Hippocampal formation (tissue), 2 donors: ENCODE measurements at places on chromosomes 6 and 20.
A peak's percentile ranks its signal among the peaks of the same experiment; 100 is the strongest.

- no peak for DNase-seq
Measured at GRCh38 chr20:44648068-44648467, 3.4 kb downstream of the ADA start.

DNA sequence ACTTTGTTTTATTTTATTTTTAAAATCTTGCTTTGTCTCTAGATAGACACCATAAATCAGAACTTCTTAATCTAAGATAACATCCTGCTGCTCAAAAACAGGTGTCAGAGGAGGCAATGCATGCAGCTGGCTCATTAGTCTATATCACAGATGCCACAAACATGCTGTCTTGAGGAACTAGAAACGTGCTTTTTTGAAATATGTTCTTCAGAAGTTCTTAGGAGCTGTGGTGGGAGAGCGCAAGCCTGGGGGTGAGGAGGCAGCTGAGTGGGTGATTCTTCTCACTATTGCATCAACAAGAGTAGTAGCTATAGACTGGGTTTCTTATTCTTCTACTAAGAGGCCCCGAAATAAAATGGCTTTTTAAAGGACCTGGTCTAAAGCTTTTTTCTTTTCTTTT is 23.4 kb downstream of the IL22RA2 start:
- DNase-seq, result no peak

GRCh38 chr20:17615645-17616479 is 46.0 kb downstream of the DSTN start:
- DNase-seq, result no peak

GRCh38 chr6:17585766-17586490 is 14.2 kb upstream of the FAM8A1 start:
- no peak for DNase-seq

GRCh38 chr20:58131151-58131550 is 97.3 kb downstream of the ANKRD60 start:
- no peak for DNase-seq

- no peak for DNase-seq
Measured at GRCh38 chr20:5189917-5190316, 63.1 kb downstream of the CDS2 start.

DNA sequence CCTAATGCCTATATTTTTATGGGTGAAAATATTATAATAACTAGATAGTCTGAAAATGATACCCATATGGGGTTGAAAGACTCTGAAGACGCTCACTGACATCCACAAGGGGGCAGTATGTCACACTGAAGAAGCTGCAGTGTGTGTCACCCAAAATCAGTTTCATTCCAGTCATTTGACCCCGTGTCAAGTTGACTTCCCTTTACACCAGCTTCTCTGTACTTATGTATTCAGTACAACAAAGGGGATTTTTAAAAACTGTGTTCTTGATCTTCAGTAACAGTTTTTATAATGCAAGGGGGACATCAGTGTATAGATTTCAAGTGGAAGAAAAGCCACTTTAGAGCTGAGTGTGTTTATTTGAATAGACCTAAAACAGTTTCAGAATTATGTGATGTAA is 19.3 kb downstream of the FAXC start:
- peak; percentile 29 for DNase-seq

GRCh38 chr20:16451001-16451400 is 122.2 kb downstream of the KIF16B start:
- no peak for DNase-seq

DNA sequence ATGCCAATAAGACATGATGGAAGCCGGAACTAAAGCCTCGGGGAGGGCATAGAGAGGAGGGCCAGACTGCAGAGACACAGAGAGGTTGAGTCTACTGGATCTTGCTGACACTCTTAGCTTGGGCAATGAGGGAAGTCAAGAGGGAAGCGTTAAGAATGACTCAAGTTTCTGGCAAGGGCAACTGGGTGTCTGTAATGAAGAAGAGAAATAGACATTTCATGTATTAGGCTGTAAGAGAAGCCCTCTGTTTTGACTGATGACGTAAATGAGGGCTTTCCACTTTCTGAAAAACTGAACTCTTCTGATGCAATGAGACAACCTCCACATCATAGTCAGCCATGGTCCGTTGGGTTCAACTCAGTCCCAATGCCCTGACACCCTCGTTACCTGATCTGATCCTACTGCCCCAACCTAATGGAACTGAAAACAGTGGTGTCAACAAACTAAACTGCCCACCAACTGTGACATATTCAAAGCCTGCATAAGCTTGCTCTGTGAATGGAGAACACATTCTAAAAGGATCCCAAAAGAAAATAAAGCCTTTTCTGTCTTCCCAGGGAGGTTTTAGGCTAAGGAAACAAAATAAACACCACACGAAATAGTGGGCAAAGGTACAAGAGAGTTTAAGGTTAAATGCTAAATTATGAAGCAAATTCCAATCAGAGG is 45.8 kb upstream of the PNRC1 start:
- no peak for DNase-seq

- DNase-seq, result no peak
Measured at GRCh38 chr20:22490287-22491193, 93.8 kb downstream of the FOXA2 start.

DNA sequence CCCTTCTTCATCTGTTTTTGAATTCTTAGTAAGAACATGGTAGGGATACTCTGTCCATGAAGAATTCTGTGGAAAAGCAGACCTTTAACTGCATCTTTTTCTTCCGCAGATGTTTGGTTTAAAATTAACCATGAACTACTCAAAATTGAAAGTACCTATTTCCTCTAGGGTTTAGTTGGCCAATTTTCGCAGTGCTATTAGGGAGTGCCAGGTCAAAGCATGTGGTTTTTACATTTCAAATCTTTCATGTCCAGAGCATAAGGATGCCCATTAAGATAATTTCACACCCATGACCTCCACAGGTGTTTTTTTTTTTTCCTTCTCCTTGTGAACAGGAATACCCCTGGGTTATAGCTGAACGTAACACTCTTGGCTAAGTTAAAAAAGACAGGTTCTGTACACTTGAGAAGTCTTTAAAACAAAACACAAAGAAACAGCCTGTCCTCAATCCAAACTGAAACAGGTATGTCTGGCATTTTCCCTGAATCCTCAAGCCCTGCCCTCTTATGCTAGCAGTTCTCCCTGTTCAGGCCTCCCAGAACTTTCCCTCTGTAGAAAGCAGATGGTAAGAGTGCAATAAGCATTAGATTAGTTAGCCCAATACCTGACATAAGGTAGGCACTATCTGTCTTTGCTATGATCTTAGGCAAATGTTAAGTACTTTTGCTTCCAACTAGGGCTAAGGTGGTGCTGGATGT is 67.1 kb downstream of the ELOVL5 start:
- DNase-seq, result no peak

DNA sequence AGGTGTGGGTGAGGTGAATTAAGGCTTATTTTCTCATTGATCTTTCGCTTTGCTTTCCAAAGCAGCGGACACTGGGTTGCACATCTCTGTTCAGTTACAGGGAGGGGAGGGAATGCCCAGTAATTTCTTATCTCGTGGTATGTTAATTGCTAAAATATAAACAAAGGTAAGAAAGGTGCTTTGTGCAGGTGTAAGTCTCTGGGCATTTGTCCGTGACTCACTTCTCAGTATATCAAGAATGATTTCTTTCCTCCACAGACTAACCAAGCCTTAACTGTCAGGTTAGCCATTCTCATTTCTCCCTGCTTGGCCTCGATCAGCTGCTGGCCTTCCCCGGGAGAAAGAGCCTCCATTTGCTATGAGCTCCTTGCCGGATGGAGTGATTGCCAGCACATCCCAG is 862.1 kb downstream of the KIF16B start:
- DNase-seq, result no peak

- DNase-seq, result no peak
Measured at GRCh38 chr20:56328861-56329260, 29.9 kb upstream of the FAM210B start.

GRCh38 chr6:32852844-32853540 is 512 bp downstream of the TAP1 start:
- peak; percentile 68 for DNase-seq

DNA sequence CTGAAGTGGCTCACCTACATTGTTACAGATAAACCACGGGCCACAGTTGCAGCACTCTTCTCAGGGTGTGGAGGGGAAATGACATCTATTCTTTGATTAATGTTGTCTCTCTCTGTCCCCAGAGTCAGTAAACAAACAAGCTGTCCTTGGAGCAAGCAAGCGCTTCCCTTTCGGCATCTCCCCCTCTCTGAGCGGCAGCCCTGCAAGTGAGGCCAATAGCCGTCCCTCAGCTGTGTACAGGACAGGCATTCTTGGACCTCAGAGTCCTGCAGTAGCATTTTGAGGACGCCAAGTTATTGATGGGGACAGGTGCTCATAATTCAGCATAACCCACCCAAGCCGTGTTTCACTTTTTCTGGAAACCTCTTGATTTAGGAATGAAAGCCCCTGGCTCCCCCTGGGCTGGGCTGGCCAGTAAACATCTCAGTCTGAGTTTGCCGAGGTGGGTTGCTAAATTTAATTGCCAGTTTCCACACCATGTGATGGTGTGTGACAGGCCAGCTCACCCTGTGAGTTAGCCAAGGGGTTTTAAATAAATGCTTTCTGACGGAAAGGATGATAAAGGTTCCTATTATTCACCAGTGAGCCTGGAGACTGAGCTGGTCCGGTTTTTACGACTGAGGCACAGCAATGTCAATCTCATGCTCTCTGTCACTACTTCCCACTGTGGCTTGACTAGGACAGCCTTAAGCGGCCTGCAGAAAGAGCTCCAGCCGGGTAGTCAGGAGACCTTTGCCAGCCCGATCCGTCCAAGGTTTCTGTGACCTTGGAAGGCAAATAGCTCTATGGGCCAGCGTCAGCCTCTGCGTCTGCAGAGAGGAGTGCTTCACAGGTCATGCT is 214.8 kb upstream of the RREB1 start:
- no peak for DNase-seq

- no peak for DNase-seq
Measured at GRCh38 chr6:145017516-145017915, 717.8 kb downstream of the EPM2A start.

DNA sequence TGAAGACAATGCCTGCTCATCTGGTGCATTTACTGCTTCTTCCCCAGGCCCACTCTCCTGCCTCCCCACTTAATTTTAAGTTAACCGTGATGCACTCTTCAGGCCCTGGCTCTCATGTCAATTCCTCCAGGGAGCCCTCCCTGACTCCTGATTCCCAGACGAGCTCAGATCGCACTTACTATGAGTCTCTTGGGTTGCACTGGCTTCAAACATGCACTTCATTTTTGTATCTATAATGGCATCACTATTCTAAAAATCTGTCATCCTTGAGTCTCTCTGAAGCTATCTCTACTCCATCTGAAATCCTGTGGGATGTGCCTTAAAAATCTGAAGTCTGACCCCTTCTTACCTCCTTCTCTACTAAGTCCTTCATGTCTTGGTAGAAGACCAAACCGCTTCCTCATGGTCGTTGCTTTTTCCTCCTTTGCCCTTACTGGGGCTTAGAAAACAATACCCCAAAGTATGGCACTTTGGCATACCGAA is 24.7 kb downstream of the COX4I2 start:
- no peak for DNase-seq

- DNase-seq, result no peak
Measured at GRCh38 chr20:48308882-48309281, 518.9 kb downstream of the PREX1 start.

DNA sequence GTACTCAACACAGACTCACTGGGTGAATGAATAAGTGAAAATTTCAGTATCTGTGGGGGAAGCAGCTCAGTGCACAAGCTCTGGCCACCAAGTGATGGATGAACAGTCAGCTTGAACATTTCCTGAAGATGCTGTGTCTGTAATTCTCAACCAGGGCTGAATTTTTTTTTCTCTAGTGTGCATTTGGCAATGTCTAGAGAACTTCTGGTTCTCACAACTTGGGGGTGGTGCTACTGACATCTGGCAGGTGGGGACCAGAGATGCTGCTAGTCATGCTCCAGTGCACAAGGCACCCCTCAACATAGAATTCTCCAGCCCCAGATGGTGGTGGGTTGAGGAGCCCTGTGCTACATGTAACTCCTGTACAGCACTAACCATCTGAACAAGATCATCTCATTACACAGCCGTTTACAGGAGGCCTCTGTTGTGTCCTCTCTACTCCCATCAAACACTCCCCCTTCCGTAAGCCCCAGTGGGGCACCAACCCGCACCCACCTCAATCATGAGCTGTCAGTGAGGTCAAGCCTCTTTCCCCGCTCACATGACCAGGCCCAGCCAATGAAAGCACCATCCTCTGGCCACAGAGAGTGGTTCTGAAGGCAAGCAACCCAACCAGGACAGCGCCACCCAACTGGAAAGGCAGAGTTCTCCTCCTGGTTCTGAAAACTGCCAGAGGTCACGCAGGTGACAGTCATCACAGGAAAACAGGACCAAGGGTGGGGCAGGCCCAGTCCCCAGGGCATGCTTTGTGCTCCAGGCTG is 103.9 kb upstream of the PMEPA1 start:
- DNase-seq, result no peak

DNA sequence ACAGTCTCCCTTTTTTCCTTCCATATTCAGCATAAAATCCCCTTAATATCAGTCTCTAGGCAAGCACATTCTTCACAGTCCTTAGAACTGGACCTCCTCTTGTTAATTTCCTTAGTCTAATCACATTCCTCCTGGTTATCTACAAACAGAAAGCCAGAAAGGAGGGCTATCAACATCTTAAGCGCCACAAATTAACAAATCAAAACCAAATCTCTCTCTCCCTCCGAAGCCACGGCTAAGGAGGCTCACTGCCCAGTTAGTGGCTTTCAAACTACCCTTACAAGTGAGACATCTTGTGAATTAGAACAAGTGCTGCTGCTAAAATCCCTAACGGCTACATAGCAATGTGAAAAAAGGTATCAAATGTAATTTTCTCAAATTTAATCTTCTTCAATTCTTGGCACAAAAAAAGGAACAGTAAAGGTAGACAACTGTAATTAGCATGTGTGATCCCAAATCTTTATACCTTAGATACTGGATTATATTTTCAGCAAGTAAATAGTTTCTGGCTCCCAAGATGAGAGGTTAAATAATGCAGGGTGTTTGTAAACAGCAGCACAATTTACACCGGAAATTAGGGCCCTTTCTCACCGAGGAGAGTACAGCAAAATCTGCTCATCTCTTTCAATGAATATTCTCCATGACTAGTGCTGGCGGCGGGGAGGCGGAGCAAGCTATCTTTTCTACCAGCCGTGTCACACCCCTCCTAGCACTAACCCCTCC is 1.4 kb upstream of the TRIM39 start:
- no peak for DNase-seq

DNA sequence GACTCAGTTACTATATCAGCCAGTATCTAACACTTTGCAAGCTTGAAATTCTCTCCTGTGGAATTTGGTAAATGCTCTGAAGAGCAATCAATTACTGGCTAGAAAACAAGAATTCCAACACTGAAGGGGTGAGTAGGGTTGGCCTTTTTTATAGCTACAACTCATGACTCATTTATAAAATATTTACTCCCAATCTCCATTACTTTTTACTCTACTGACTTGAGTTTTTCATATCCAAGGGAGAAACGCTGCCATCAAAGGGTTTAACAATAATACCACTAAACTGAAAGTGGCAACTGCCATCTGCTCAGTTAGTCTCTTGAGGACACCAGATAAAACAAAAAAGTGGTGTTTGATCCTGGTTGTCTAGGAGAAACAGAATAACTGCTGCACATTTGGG is 203.1 kb downstream of the UBE3D start:
- DNase-seq, result no peak

GRCh38 chr6:149003560-149003959 is 256.7 kb downstream of the UST start:
- no peak for DNase-seq

- DNase-seq, result no peak
Measured at GRCh38 chr20:3158968-3159431, 665 bp downstream of the FASTKD5 start.
